Lung microvascular endothelial cell (primary cell): ENCODE measurements at places on chromosomes 12 and 14. TPM values are rescaled to one million over a fixed set of nuclear protein-coding genes. Genes with fewer than 3 reads are reported as not detected.

SIX6 gene
- total RNA-seq = not detected in 2 replicates

VPS29 gene
- total RNA-seq = 42.9 and 47.2 TPM in 2 replicates

SLCO1A2 gene
- total RNA-seq = not detected in 2 replicates

TAC3 gene
- total RNA-seq = not detected in 2 replicates

TEX52 gene
- total RNA-seq = not detected in 2 replicates

LRP1-AS gene
- not detected in 2 replicates for total RNA-seq
